Cortex of kidney (tissue), 1 donor: ENCODE measurements at places on chromosomes 3 and 15.

DNA sequence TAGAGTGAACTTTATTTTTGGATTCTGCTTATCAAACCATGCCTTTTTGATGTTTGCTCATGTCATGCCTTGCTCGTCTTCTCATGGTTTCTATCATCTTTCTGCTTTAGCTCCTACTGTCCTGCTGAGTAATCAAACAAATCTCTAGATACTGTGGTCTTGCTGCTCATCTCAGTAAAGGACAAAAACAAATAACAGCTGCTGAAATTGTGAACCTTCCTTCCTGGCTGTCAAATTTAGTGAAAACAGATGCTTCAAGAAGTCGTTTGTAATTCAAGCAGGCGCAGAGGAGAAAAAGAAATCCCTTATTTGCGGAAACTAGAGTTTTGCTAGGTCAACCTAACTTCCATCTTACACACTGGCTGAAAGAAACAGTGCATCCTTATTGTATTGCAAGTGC, 616.1 kb upstream of the ALCAM start:
- no peak for DNase-seq

- no peak for DNase-seq
Observed at GRCh38 chr15:50925281-50925680, 16.8 kb downstream of the AP4E1 start.

GRCh38 chr15:24943361-24943760, 11.4 kb upstream of the SNRPN start:
- DNase-seq = no peak

DNA sequence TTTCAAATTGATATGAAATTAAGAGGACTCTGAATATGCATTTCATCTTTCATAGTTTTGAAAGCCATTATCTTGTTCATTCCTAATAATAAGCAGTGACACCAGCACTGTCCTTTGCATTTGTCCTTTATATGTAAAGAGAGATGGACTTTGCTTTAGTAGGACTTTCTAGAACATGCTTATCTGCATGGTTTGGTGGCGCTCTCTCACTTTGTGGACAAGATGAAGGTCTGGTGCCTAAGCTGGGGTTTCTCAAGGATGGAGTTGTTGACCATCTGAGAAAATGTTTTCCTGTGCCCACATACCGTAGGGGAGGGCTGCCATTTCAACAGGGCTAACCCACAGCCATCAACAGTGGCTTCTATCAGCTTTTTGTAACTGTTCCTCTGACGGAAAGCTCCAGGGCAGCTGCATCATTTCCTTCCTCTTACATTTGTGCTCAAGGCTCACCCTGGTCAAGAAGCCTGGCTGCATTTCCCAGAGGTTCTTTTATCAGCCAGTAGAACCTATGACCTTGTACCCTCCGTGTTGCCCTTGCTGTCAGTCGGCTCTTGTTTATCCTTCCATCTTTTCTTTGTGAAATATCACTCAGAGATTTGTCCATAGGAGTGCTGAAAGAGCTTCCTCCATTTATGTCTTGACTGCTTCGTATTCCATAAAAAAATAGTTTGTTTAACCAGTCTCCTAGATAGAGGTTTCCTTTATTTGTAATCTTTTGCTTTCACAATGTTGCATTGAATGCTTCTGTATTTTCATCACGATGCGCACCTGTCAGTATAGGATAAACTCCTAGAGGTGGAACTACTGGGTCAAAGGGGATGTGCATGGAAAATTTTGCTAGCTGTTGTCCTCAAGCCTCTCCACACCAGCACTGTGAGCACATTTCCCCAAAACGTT, 44.6 kb downstream of the ABHD2 start:
- no peak for DNase-seq

DNA sequence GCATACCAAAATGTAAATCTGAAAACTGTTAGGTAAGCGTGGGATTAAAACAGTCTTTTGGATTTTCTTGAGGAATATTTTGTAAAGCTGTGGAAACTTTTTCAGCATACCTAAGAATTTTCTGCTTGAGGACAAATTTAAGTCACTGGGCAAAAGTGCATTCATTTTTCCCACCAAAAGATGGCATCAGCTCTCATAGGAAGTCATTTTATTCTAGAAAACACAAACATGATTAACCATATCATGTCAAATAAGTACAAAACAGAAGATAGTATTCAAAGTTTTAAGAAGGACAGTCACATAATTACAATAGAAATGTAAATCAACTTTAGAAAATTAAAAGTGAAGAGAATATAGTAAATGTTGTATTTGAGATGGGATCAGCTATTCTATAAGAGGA, 63.5 kb downstream of the SLC49A4 start:
- DNase-seq = no peak

DNA sequence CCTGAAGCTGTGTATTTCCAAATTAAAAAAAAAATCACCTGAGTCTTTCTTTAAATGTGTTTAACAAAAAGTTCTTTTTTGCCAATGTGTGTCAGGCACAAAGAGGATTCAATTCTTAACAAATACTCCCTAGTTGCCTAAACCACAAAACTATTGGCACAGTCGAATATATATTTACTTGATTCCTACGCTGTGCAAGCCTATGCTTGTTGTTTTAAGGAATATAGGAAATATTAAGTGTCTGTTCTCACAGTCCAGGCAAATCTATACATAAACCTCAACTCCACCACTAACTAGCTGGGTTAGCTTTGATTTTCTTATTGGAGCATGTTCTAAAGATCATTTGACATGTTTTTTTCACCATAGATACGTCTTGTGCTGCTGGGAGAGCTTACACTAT, 571.0 kb downstream of the PYDC2 start:
- no peak for DNase-seq

- DNase-seq = no peak
Observed at GRCh38 chr3:48247401-48247811, 6.5 kb downstream of the ZNF589 start.

DNA sequence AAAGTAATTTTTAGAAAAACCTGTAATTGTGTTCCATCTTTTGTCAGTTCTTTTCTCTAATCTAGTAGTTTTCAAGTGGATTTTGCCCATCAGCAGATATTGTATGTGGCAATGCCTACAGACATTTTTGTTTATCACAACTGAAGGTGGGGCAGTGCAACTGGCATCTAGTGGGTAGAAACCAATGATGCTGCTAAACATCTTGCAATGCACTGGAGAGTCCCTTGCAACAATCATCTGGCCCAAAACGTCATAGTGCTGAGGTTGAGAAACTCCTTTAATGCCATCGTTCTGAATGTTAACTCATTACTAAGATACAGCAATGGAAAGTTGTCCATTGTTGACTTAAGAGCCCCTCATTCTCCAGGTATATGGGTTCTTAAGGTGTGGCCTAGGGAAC, 80.1 kb downstream of the BTD start:
- no peak for DNase-seq

GRCh38 chr15:28876131-28876844, 9.5 kb upstream of the APBA2 start:
- no peak for DNase-seq

DNA sequence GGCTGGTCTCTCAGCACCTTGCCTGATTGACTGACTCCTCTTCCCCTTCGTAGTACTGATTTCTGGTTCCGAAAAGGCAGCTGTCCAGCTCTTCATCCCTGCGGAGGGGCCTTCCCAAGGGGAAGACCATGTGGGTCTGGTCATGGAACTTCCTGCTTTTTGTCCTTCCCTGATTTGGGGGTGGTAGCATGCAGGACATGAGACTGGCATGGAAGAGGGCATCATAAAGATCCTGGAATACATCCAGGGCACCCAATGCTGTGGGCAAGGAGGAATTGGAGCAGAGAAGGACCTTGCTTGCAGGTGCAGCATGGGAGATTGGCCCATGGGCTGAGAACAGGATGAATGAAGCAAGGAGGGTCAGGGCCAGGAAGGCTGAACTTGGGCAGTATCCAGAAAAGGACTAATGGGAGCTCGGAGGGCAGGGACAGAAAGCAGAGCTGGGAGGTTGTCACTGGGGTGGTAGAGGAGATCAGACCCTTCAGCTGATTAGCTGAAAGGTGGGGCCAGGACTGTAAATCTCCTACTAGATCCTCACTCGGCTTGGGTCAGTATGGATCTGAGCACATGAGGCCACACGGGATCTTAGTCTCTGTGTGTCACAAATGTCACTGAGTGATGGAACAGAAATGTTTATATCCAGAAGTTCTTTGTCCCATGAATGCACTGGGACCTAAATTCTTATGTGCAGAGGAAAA, 59.5 kb downstream of the AMOTL2 start:
- no peak for DNase-seq

DNA sequence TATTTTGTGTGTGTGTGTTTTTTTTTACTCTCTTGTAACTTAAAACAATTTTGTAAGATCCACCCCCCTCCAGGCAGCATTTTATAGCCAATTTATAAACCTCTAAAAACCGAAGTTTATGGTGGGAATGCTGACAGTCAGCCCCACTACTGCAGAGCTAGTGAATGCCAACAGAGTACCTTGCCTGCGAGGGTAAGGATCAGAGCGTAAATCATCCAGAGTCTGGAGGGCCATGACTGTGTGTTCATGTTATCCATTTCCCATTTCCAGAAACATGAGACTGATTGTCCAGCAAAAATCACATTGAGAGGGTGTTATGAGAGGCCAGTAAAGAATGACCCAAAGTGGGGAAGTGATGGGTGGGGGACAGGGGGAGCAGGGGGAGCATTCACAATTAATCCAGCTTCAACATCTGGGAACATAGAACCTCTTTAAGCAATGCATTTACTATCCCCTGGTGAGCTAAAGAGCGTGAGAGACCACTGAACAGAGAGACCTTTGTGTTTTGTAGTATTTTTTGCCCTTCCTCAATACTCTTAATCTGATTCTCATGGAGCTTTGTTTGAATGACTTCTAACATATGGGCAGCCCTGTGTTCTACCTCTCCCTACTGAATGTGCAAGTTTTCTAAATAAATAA, 464.5 kb downstream of the RBMS3 start:
- DNase-seq = no peak

DNA sequence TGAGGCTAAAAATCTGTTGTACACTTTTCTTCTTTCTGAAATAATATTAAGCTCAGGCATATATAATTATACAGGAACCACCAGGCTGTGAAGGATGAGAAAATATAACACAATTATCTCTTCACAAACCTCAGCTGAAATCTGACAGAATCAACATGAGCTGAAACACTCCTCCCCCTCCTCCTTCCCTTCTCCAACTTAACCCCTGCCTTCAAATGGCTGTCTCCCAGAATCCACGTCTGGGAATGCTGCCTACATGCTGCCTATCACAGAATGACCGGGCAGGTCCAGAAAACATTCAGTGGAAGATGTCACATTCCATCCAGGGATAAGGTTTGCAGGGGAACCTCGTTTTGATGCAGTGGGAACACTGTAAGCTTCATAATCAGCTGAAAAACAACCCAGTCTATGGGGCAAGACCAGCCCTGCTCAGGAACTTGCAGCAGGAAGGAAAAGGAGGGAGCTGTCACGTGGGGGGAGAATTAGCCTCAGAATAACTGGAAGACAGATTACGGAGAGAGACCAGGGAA, 44.0 kb upstream of the SEMA6D start:
- no peak for DNase-seq

DNA sequence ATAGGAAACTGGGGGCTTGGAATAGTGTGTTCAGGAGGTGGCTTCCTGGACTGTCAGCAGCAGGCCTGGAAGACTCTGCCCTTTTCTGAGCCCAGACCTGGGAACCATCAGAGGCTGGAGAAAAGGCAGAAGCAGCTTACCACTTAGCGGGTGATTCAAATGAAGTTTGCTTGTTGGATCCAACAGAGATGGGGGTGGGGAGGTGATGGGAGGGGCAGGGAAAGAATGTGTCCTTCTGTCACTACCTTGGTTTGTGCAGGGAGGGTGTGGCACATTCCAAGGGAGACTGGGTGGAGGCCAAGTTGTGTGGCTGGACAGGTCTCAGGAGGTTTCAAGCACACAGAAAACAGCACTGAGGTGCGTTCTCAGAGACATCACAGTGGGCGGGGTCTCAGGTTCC, 58.8 kb downstream of the TRAK1 start:
- no peak for DNase-seq

- no peak for DNase-seq
Observed at GRCh38 chr3:14534516-14535191, 5.5 kb downstream of the GRIP2 start.

- no peak for DNase-seq
Observed at GRCh38 chr3:151156618-151157216, 46.3 kb downstream of the GPR171 start.

GRCh38 chr3:106381286-106381938, 512.6 kb upstream of the CBLB start:
- no peak for DNase-seq

DNA sequence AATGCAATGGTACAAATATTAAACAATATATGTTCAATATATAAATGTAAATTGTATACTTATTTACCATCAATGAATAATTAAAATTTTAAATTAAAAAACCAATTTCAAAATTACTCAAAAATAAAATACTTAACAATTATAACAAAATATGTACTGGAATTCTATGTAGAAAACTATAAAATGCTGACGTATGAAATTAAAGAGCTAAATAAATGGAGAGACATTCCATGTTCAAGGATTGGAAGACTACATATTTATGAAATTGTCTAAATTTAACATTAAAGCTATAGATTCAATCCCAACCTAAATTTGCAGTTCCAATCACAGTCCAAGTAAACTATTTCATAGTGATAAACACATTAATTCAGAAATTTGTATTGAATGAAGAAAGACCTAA, 1522.4 kb downstream of the SI start:
- no peak for DNase-seq

GRCh38 chr3:102826636-102827035, 391.8 kb downstream of the ZPLD1 start:
- DNase-seq = no peak

GRCh38 chr15:63070681-63071129, 28.2 kb downstream of the TPM1 start:
- no peak for DNase-seq

DNA sequence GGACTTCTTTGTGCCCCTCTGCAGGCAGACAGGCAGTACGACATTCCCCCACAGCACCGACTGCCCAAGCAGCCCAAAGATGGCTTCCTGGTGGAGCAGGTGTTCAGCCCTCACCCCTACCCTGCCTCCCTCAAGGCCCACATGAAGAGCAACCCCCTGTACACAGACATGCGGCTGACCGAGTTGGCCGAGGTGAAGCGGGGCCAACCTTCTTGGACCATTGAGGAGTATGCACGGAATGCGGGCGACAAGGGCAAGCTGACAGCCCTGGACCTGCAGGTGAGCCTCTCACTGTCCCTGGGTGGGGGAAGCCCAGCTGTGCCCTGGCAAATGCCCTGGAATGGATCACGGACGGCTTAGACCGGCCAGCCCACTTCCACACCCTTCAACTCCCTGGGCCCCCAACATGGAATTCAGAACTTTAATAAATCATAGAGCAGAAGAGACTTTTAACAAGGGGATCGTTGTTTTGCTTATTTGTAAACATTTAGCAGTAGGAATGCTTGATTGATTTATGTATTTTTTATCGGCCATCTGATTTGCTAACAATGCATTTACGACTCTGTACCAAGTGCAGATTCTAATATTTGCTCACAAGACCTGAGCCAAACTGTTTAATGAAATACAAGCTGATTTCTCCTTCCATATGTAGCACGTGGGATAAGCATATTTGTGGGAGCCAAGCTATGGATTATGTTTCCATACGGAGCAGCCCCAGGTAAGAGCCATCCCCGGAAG, 31.1 kb downstream of the MINAR1 start:
- DNase-seq = no peak

DNA sequence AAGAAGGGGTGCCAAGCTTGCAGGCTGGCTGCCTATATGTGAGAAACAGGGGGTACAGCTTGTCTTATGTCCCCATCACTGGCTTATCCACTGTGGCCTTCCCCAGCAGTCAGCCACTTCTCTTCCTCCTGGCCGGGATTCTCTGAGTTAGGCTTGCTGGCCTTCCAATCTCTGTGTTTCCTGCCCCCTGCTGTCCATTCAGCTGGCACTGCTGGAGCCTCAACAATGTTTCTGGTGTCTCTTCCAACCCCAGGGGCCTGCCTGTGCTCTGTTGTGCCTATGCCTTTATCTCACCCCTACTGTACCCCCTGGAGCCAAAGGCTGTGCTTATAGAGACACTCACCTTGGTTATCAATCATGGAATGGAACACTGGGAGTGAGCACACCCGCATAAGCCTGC, 36.5 kb downstream of the ANAPC13 start:
- no peak for DNase-seq
